ENCODE measurements at places on chromosomes 5 and 9.

GRCh38 chr9:113616116-113616515, 152.6 kb downstream of the RGS3 start:
- no peak for DNase-seq

- DNase-seq, result no peak
Observed at GRCh38 chr5:146851133-146851532, 27.4 kb downstream of the PPP2R2B start.

DNA sequence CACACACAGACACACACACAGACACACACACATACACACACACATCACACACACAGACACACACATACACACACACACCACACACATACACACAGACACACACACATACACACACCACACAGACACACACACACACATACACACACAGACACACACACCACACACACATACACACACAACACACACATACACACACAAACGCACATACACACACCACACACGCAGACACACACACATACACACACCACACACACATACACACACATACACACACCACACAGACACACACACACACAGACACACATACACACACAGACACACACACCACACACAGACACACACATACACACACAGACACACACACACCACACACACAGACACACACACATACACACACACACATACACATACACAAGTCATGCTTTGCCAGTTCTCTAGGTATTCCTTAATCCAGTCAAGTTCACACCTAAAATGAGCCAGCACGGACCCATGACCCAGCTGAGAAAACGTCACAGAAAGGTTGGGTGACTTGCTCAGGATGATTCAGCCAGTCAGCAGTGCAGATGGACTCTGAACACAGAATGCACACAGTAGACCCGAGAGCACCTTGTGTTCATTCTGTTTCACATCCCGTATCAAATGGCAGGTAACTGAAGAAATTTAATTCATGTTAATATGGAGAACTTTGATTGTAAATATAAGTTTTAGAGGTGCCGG, 746.4 kb downstream of the MTRR start:
- no peak for DNase-seq

- DNase-seq, result no peak
Observed at GRCh38 chr5:94433397-94434163, 184.8 kb downstream of the KIAA0825 start.

DNA sequence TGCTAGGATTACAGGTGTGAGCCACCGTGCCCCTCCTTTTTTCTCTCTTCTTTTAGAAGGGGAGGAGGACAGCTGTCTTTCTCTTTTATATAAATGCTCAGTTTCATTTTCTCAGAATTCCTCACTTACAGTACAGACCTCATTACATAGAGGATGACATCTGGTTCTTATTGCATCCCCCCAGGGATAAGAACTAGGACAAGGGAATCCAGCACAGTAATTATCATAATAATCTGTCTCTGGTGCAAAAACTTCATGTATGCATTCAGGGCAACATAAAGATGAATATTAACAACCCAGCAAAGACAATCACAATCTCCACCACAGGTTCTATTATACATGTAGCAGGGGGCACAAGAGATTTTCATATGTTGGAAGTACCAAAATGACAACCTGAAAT, 5.1 kb downstream of the SPZ1 start:
- DNase-seq, result no peak

GRCh38 chr5:86974955-86975354, 292.7 kb upstream of the RASA1 start:
- DNase-seq, result no peak

- DNase-seq, result no peak
Observed at GRCh38 chr5:171676286-171676944, 109.2 kb upstream of the SMIM23 start.

- no peak for DNase-seq
Observed at GRCh38 chr5:110377943-110378342, 348.5 kb downstream of the TMEM232 start.

- no peak for DNase-seq
Observed at GRCh38 chr5:11594021-11594420, 310.2 kb downstream of the CTNND2 start.

DNA sequence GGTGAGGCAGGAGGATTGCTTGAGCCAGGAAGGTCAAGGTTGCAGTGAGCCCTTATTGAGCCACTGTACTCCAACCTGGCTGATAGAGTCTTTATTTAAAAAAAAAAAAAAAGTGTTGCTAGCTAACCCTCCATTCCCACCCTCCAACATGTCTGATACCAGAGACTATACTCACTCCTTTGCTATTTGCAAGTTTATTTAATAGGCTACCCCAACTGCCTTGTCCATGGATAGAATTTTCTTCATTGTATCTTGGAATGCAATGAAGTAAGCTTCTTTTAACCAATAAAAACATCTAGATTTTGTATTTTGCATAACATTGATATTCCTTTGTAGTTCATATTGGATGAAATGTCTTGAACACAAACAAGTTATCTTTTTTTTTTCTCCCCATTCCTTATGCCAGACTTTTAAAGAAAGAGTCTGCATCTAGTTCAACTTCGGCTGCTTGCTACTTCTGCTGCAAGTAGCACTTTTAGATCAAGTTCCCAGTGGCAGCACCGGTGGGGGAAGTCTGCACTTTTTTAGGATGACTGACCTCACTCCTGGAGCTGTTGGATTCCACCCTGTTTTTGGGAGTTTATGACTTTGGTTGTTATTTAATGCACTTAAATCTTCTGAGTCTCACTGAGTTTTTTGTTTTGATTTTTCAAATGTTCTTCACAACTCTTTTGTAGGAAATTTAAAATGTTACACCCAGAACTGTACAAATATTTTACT, 112.5 kb downstream of the UHRF2 start:
- DNase-seq, result no peak

DNA sequence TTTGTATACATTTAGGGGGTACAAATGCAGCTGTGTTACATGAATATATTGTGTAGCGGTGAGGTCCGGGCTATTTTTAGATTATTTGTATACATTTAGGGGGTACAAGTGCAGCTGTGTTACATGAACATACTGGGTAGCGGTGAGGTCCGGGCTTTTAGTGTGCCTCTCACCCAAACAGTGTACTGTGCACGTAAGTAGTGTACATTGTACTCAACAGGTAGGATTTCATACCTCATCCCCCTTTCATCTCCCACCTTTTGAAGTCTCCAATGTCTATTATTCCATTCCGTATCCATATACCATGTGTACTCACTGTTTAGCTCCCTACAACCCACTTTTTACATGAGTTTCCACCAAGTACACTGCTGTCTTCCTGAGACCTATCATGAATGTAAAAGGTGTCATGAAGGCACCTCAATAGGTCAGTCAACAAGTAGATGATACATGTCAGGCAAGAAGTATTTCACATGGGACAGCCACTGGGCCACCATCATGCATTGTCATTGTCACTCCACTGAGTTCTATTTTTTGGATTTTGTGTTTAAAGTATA, 27.7 kb downstream of the SKP1 start:
- no peak for DNase-seq

DNA sequence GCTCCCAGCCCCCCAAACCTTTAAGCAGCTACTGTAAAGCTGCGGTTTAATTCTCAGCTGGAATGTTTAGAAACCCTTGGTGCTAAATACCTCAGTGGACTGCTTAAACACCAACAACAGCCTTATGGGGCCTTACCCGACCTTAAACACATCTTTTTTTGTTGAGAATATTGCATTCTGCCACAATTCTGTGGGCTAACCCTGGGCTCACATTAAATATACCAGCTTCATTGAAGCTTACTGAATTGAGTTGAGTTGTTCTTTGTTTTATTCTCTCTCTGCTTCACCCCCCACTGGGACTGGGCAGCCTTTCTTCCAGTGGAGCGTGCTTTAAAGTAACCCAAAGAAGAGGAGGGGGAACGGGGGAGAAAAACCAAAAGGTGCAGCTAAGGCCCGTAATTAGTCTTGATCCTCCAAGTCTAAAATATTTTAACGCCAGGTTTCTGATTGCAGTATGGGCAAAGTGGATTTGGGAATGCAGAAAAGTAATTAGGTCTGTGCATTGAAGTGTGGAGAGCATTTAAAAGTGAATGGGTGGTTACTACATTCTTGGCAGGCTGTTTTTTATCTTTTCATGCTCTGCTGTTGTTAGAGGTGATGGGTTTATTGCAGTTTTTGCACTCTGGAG, 281.2 kb downstream of the NR2F1-AS1 start:
- DNase-seq, result no peak

DNA sequence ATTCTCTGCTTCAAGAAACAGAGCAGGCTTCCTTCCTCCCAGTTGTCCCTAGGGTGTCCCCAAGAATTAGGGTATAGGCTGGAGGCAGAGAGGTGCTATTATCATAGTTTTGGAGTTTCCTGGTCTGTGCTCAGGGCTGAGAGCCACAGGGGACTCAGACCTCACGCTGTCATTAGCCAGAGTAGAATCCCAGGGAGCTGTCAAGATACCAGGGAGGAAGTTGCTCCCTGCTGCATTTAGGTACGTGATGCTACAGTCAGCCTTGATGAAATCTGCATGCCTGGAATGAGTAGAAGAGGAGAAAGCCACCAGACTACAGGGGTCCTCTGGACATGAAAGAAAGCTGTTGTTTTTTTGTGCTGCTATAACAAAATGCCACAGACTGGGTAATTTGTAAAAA, 273.2 kb downstream of the SH3GL2 start:
- no peak for DNase-seq

GRCh38 chr5:106699198-106699597, 971.5 kb downstream of the EFNA5 start:
- DNase-seq, result no peak

DNA sequence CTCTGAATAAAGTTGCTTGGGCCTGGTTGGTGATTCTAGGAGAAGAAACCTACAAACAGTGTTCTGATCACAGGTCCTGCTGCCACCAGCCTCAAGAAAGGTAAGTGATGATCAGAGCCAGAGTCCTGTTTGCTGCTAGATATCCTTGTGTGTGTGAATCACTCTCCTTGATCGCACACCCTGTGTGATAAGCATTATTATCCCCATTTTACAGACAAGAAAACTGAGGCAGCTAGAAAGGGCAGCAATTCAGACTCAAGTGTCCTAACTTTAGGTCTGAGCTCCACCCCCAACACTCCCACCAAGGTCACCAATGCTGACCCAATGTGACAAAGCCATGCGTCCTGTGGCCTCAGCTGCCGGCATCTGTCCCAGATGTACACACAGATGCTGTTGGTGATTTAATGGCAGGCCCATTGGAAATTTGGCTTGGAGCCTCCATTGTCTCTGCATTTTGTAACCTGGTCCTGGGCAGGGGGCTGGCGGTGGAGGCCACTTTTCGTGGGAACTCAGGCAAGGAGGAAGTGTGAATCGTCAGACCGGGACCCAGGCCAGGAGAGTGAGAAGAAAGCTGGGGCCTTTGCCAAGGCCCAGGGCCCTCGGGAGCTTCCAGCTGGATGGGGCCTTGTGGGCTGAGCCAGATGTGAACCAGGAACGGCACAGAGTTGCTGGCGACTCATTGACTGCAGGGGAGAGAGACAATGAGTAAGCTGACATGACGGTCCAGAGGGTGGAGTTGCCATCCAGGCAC, 29.8 kb upstream of the GGTA1 start:
- peak; percentile 80 for DNase-seq

DNA sequence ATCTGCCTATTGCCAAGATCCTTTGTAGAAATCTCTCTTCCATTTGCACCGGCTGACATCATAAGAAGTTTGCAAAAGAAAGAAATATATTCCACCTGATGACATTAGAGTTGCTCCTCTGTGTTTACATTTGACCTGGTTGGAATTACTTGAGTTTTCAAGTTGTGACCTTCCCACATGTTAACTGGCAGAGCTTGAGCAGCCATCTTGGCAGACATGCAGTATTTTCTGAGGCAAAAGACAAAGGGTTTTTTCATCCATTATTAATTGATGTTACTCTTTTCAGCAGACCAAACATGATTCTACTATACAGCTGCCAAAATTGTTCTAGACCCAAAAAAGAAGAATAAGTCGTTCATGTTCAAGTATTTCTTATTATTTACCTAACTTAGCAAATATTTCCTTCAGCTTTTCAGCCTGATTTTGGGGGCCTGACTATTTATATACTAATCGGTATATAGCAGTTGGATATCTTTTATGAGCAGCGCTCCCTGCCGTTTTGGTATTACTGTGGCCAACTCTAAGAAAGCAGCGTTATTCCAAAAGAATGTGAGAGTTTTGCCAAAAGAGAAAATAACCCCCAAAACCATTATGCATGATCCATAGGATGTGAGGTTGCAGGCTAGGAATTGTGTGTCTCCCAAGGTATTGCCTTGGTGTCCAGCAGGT, 212.9 kb downstream of the PBX3 start:
- no peak for DNase-seq

GRCh38 chr9:92543972-92544371, 8.2 kb upstream of the ECM2 start:
- DNase-seq, result no peak

GRCh38 chr5:59543821-59544442, 349.6 kb downstream of the PDE4D start:
- DNase-seq, result no peak

- DNase-seq, result no peak
Observed at GRCh38 chr9:36063804-36064447, 27.2 kb downstream of the RECK start.

- no peak for DNase-seq
Observed at GRCh38 chr5:64788156-64788555, 19.4 kb downstream of the CWC27 start.

GRCh38 chr5:2750026-2750757, 1.3 kb downstream of the IRX2 start:
- DNase-seq, result no peak

GRCh38 chr9:38370176-38370575, 22.3 kb upstream of the ALDH1B1 start:
- no peak for DNase-seq

GRCh38 chr5:147927901-147928300, 21.6 kb upstream of the C5orf46 start:
- no peak for DNase-seq

GRCh38 chr9:134205672-134206310, 41.4 kb upstream of the RNU6ATAC start:
- no peak for DNase-seq

DNA sequence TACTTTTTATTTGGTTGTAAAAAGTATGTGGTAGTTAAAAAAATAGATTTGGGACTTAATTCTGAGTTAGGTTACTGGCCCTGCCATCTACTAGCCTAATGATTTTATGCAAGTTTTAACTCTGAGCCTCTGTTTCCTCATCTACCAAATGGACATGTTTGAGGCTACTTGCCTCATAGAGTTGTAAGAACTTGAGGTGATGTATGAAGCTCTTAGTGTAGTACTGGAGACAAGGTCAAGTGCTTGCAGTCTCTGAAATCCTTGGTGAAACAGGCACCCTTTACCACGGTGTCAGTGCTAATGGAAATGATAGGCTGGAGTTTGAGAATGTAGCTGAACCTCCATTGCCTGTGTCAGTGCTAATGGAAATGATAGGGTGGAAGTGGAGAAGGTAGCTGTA, 15.3 kb downstream of the GPR107 start:
- DNase-seq, result no peak

GRCh38 chr9:133967024-133967741, 24.9 kb downstream of the VAV2 start:
- no peak for DNase-seq

All from brain pericyte (primary cell).